ENCODE measurements at places on chromosomes 4 and X.
A peak's percentile ranks its signal among the peaks of the same experiment; 100 is the strongest.

DNA sequence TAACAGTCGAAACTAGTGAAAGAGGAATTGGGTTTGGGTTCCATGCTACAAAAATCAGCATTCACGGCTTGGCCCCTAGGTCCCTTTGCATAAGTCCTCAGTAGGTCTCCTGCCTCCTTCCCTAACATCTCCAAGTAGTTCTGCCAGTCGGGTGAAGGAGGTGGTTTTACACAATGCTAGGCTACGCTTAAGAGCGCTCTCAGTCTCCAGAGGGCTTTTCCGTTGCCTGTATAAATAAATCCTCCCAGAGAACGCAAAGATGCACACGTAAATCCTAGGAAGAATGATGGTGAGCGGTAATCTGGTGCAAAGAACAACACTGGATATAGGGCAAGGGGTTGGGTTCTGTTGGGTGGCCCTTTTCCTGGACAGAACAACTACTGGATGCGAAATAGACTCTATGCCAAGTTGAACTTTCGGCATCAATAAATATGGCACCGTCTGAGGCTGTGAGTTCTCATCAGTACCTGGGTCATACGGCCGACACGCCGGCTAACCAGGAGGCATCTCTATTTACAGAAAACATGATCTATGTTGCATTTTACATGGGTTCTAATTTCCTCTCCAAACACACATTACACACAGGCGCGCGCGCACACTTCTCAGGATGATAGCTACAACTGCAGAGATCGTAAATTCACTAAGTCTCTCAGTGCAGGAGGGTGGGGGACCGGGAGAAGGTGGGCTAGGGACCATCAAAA lies 1.3 kb downstream of the CAMK2D start:
- peak; percentile 4 for DNase-seq

- no peak for DNase-seq
These were observed 25.7 kb downstream of the GEMIN8 start for GRCh38 chrX:14003876-14004425.

GRCh38 chr4:68021185-68021584 lies 57.9 kb upstream of the TMPRSS11A start:
- no peak for DNase-seq

DNA sequence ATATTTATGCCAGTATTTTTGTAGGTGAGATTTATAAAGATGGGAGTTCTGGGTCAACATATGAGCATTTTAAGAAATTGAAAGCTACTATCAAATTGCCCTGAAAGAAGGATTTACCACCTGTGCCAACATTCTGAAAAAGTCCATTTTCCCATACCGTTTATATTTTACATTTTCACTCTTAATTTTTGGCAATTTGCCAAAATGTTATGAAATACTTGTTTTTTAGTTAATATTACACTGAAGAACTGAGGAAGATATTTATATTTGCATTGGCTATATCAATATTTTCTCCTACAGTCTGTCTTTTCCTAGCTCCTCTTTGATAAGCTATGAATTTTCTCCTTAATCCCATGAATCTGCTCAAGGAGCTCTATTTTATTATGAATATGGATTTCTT lies 52.4 kb downstream of the DCHS2 start:
- no peak for DNase-seq

Measured in CD8-positive, alpha-beta memory T cell (primary cell).